Right renal cortex interstitium (tissue), 3 donors: ENCODE measurements at places on chromosomes 5 and 9.

DNA sequence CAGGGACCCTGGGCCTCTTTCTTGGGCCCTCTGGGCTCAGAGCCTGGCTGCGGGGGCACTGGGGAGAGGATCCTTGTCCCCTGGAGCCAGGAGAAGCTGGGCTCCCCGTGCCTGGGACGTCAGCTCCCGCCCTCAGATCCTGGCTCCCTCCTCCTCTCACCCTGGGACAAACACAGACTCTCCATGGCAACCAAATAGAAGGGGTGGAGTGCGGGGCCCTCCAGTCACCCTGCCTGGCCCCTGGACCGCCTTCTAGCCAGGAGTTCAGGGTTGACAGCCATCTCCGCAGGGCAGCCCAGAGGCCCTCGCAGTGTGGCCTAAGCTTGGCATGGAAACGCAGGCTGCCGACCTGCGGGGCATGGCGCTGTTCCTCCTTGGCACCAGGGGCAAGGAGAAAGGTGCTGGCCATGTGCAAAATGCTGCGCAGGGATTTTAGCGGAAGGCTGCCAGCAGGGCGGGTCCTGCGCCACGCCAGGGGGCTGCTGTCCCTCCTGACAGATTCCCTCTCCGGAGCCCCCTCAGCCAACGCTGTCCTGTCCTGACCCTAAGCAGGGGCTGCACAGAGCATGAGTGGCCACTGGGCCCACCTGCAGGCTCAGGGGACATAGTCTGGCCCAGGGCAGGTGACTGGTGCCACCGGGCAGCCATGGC lies 1.0 kb downstream of the ZDHHC11 start:
- peak; percentile 59 for DNase-seq

- no peak for DNase-seq
Observed at GRCh38 chr5:44969825-44970224, 161.1 kb downstream of the MRPS30 start.

- peak; percentile 60 for DNase-seq
Observed at GRCh38 chr5:43305948-43306565, 7.2 kb downstream of the HMGCS1 start.

- no peak for DNase-seq
Observed at GRCh38 chr9:81237565-81238231, 451.6 kb downstream of the TLE1 start.

DNA sequence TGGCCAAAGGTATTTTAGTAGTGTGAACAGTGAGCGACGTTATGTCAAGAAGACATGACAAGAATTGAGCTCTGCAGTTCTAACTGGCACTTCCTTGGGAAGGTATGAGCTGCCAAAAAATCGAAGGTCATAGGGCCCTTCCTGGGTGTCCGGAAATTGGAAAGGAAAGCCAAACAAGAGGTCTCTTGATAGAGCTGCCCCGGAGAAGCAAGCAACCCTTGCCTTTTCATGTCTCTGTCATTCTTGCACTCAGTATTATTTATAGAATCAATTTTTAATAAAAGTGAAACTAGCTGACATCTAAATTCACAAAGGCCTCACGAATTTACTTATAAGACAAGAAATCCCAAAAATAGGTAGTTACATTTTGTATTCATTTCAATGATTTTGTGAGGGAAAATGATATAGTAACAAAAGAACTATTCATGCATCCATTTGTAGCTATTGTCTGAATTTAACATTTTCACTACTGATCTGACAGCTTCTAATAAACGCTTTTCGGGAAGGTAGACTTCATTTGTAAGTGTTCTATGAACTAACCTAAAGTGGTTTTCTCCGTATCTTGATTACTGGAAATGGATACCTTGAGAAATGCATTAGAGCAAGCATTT lies 113.8 kb upstream of the VCAN start:
- no peak for DNase-seq

DNA sequence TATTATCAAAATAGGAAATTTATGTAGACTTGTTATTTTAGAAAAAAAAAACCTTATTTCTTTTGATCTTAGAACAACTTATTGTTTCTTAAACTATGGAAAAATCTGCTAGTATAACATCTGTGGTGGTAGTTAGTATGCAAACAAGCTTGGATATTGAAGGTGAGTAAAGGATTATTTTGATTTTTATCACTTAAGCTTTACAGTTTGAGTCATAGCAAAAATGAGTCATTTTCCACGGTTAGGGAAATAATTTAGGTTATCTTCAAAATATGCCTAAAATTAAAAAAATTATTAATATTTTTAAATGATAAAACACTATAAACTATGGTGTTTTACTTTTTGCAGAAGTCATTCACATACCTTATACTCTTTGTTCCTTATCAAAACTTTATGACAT lies 107.2 kb upstream of the DHFR start:
- no peak for DNase-seq

- no peak for DNase-seq
Observed at GRCh38 chr5:94856257-94856800, 237.9 kb downstream of the SLF1 start.

DNA sequence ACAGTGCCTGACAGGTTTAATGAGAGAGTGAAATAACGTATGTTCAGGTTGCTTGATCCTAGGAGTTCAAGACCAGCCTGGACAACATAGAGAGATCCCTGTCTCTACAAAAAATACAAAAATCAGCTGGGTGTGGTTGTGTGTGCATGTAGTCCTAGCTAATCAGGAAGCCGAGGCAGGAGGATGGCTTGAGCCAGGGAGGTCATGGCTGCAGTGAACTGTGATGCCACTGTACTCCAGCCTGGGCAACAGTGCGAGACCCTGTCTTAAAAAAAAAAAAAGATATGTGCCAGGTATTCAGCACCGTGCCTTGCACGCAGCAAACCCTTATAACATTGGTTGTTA lies 38.8 kb upstream of the SPRY4 start:
- no peak for DNase-seq

DNA sequence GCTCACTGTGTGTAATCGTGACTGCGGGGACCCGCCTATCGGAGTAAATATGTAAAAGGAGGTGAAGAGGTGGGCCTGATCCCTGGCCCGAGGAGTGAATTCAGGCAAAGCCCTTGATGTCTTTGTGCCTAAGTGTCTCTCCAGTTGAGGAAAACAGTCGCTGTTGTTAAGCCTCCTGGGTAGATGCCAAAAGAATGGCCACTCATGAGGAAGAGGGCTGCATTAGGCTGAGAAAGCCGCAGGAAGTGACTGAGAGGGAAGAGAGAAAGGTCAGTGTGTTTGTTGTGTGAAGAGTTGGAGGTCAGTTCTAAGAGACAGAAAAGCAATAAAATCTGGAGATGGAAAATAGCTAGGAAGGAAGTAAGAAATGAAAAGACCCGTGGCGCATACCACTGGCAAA lies 35.8 kb upstream of the PIP5K1B start:
- no peak for DNase-seq

- no peak for DNase-seq
Observed at GRCh38 chr5:127891942-127892341, 188.8 kb downstream of the CCDC192 start.

DNA sequence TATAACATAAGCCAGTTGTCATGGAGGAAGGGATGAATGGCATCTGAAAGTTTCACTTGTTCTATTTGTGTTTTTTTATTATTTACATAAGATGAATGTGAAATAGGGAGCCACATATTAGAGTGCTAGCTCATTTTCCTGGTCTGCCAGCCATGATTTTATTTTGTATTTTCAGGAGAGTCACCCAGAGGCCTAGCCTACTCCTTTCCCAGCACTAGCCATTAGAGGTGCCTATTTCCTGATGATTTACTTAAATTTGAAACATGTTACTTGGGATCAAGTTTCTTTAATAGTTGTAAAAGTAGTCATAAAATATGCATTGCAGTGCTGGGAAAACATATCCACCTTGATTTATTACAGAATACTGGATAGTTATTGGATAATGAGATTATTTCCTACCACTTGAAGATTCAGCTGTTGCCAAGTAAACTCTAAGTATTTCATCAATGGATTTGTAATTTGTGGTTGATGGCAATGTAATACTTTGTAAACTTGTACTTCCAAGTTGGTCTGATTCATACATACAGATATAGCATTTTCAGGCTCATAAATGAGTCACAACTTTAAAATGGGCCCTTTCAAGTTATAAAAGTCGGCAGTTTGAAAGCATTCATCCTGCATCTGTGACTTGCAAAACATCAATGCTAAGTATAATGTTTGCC lies 50.8 kb downstream of the KCNN2 start:
- DNase-seq: no peak

GRCh38 chr9:128100581-128100980 lies 26.9 kb downstream of the PTGES2 start:
- no peak for DNase-seq

- DNase-seq: no peak
Observed at GRCh38 chr9:131398204-131398603, 4.3 kb downstream of the PRRC2B start.

DNA sequence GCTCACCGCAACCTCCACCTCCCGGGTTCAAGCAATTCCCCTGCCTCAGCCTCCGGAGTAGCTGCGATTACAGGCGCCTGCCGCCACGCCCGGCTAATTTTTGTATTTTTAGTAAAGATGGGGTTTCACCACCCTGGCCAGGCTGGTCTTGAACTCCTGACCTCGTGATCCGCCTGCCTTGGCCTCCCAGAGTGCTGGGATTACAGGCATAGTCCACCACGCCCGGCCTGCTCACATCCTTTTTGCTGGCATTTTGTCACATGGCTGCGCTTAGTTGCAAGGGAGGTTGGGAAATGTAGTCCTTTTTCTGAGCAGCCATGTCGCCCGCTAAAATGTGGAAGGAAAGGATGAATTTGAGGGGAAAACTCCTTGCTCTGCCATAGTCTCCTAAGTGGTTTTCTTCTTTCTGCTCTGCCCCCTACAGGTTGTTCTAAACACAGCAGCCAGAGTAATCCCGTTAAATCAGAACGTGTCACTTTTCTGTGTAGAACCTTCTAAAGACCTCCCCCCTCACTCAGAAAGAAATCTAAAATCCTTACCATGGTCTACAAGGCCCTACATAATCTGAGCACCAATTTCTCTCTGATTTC lies 57.8 kb upstream of the HSPA9 start:
- peak; percentile 51 for DNase-seq

- no peak for DNase-seq
Observed at GRCh38 chr9:36764364-36765076, 191.8 kb downstream of the MELK start.

DNA sequence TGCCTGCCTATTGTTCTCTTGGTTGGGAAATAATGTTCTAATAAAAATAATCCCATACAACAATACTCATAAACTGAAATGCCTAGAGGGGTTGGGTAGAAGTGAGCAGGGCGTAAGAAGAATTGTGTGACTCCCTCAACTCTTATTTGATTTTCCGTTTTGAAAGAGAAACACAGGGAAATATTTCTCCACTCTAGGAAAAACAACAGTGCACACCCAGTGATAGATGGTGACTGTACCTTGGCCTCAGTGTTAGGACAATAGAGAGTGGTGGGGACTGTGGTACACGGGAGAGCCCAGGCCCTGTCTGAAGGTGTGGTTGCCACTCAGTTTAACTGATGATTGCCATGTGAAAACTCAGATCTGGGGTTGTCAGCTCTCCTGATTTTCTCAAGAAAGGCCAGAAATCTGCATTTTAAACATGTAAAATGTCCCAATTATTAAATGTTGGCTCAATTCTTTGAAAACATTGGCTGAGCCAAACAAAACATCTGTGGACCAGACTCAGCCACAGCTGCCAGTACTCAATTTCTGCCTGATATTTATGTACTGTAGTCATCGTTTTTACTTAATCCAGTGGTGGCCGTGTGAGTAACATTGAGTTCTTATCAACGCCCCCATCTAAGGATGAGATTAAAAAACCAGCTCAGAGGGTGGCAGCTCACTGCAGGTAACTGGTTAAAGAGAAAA lies 103.8 kb upstream of the ZNF618 start:
- DNase-seq: no peak

GRCh38 chr5:56052735-56053134 lies 58.0 kb upstream of the IL6ST start:
- no peak for DNase-seq

DNA sequence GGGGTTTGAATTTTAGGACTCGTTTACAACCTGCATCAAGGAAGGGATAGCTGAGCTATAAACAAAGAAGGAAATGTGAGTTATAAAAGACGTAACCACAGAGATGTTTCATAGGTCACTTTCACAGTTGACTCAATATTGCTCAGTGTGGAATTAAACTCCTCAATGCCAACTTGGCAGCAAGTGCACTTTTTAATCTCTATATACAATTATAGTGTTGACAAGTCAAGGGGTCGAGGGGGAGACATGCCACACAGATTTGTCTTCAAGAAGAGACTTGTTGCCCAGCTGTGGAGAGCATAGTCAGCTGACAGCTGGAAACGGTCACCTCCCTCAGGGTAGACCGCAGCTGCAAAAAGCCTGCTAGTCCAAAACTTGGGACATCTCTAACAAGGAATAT lies 163.4 kb upstream of the DMAC1 start:
- DNase-seq: no peak

GRCh38 chr5:53178830-53179229 lies 69.3 kb upstream of the MOCS2 start:
- no peak for DNase-seq

DNA sequence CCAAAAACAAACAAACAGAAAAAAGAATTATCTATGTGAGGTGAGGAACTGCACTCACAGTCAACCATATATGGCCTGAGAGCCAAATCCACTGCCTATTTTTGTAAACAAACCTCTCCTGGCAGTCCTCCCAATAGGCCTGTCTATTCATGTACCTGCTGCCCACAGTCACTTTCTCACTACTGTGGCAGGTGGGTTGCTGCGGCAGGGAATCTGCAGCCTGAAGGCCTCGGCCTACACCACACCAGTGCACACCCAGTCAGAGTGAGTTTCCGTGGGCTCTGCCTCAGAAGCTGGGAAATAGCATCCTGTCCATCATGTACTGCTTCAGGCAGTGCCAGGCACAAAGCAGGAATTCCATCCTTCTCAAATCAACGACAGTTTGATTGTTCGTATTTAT lies 82.3 kb downstream of the SPTLC1 start:
- DNase-seq: no peak

DNA sequence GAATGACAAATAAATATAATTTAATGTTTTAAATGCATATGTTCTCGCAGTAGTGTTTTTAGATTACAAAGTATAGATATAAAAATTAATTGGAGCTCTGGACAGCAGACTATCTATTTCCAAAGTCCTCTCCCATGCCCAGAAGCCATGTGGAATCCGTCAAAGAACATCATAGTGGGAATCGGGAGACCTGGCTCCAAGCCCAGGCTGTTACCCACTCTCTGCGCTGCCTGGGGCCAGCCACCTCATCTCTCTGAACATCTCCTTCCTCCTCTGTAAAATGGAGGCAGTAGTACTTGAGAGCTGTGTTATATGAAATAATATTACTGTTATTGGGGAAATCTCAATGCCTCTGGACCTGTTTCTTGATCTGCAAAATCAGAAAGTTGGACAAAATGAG lies 58.1 kb upstream of the SLC30A5 start:
- no peak for DNase-seq

DNA sequence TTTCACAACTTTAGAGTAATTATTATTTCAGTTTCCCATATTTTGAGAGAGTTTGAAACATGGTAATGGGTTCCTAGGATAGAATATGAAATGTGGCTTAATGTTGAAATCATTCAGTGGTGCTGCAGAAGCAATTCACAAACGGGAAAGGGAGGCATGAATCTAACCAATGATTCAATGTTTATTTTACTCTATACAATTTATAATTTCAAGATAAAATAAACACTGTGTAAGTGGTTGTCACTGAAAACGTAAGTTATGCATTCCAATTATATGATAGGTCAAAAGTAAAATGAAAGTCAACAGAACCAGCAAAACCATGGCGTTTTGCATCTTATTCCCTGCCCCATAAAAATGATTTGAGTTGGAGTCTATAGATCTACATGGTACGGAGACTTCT lies 1207.1 kb upstream of the CDH18 start:
- DNase-seq: no peak
